ENCODE measurements at places on chromosomes 2 and 18.

GRCh38 chr2:138035608-138036217 lies 71.4 kb downstream of the HNMT start:
- no peak for DNase-seq

DNA sequence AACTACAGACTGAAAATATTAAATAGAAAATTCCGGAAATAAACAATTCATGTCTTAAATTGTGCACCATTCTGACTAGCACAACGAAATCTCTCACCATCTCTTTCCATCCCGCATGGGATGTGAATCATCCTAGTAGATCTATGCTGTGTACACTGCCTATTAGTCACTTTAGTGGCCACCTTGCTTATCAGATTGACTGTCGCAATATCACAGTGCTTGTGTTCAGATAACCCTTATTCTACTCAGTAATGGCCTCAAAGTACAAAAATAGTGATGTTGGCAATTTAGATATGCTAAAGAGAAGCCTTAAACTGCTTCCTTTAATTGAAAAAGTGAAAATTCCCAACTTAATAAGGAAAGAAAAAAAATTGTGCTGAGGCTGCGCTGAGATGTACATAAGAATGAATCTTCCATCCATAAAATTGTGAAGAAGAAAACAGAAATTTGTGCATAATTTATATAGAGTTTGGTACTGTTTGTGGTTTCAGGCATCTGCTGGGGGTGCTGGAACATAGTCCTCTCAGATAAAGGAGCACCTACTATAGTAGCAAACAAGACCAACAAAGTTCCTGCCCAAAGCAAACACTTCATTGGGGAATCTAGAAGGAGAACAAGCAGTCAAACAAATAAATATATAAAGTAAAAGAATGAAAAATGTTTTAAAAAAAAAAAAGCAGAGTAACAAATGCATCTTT lies 12.0 kb downstream of the PSMD1 start:
- DNase-seq: no peak

DNA sequence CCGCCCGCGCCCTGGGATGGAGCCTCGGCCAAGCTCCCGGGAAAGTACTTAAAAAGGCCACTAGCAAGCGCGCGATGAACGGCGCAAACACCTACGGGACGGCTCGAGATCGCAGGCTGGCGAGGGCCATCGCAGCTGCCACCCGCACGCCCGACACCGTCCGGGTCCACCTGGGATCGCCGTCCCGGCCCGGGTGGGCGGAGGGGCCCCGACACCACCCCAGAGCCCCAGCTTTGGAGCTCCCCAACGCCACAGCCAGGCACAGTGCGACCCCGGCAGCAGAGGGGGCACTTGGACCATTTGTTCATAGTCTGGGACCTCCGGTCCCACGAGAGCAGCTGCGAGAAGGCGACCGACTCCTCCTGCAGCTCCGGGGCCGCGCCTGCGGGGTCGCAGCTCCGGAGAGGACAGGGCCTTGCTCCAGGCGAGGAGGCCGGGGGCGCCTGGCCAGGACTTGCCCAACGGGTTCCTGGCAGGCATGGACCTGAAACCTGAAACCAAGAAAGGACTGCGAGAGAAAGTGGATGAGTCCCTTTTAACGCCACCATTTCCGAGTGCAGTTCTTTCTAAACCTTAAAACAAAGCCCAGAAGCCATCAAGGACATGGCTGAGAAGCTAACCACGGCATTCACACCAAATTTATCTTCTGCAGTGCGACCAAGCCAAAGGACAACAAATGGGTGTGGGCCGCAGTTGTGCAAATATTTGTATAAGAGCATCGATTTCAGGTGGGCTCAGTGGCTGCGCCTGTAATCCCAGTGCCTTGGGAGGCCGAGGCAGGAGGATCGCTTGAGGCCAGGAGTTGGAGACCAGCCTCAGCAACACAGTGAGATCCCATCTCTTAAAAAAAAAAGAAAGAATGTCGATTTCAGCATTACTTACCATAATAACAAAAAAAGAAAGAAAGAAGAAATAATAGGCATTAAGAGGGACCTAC lies 54.0 kb upstream of the IMP4 start:
- DNase-seq: peak; percentile 80

- DNase-seq: no peak
Measured at GRCh38 chr18:6557770-6558248, 143.1 kb upstream of the L3MBTL4 start.

- DNase-seq: no peak
Measured at GRCh38 chr2:85763831-85764230, 10.0 kb downstream of the ATOH8 start.

- no peak for DNase-seq
Measured at GRCh38 chr2:173044686-173045085, 31.0 kb upstream of the MAP3K20 start.

DNA sequence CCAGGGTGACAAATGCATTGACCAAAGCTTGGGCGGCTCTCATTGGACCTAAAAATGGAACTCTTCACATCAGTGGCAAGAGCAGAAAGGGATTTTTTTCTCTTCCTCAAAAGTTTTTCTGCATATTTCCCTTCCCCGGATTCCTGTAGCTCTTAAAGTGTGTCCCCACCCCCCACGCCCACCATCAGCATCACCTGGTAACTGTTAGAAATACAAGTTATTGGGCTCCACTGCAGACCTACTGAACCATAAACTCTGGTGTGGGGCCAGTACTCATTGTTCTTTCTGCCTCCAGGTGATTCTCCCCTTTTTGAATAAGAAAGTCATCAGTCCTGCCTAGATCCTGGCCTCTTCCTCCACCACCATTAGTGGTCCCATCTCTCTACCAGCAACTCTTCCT lies 1.3 kb upstream of the MYO5B start:
- no peak for DNase-seq

DNA sequence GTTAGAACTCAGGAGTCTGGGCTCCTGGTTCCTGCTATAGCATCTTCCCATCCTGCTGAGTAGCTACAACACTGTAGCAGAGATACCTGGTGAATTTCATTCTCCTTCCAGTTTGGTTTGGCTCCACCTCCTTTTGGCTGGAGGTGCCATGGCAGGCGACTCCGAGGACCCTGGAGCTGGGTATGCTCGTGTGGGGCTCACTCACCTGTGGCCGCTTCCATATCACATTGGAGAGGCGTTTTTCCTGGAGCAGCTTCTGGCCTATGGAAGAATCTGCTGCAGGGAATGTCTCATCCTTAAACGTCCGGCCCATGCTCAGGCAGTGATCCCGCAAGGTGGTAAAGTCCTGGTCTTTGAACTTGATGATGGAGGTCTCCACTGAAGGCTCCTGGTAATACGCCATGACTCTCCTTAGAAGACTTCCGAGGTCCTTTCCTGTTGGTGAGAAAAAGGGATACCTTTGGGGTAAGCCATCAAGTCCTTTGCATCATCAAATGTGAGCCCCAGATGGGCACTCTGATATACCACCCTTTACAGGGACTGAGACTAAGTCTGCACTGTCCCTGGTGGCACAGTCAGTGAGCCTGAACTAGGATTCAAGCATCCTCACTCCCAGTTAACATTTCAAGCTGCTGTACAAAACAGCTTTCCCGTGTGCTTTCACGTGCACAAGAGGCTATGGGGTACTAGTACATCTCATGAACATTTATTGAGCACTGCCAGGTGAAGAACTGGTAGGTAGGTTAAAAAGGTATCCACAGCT lies 20.1 kb downstream of the CAPN13 start:
- DNase-seq: no peak

GRCh38 chr18:8889489-8889888 lies 184.1 kb downstream of the MTCL1 start:
- DNase-seq: no peak

DNA sequence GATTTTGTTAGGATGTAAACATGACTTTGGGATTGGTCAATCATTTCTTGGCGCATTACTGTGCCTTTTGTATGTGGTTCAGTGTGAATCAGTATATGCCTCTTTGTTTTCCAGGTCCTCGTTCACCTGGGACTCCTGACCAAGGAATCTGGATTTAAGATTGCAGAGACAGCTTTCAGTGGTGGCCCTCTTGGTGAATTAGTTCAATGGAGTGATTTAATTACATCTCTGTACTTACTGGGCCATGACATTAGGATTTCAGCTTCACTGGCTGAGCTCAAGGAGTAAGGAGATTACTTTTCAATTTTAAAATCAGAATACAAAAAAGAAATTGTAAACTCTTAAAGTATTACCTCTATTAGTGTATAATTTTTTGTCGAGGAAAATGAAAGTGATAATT lies 87.6 kb downstream of the MGAT5 start:
- DNase-seq: no peak

DNA sequence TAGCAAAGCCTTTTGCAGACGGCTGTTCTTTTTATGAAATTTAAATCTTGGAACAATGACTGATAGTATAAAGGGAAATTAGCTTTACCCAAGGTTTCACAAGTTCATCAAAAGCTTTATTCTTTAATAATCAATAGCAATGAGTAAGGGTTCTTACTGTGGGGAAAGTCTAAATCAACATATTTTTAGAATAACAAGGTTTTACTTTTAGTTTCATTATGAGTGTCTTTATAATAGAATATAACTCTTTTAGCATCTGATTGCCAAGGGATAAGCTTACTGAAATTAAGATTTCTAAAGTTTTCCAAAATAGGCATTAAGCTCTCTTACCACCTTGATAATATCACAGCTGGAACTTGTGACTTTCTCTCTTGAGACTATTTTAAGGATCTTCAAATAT lies 1489.7 kb downstream of the LRP1B start:
- DNase-seq: no peak

- no peak for DNase-seq
Measured at GRCh38 chr2:148875387-148876051, 492 bp downstream of the KIF5C start.

- DNase-seq: no peak
Measured at GRCh38 chr2:214629875-214630274, 179.6 kb downstream of the BARD1 start.

GRCh38 chr2:110858135-110858725 lies 125.9 kb downstream of the ACOXL start:
- no peak for DNase-seq

GRCh38 chr2:126222278-126222677 lies 433.7 kb upstream of the GYPC start:
- DNase-seq: no peak

GRCh38 chr2:71688530-71688929 lies 235.2 kb downstream of the DYSF start:
- no peak for DNase-seq

DNA sequence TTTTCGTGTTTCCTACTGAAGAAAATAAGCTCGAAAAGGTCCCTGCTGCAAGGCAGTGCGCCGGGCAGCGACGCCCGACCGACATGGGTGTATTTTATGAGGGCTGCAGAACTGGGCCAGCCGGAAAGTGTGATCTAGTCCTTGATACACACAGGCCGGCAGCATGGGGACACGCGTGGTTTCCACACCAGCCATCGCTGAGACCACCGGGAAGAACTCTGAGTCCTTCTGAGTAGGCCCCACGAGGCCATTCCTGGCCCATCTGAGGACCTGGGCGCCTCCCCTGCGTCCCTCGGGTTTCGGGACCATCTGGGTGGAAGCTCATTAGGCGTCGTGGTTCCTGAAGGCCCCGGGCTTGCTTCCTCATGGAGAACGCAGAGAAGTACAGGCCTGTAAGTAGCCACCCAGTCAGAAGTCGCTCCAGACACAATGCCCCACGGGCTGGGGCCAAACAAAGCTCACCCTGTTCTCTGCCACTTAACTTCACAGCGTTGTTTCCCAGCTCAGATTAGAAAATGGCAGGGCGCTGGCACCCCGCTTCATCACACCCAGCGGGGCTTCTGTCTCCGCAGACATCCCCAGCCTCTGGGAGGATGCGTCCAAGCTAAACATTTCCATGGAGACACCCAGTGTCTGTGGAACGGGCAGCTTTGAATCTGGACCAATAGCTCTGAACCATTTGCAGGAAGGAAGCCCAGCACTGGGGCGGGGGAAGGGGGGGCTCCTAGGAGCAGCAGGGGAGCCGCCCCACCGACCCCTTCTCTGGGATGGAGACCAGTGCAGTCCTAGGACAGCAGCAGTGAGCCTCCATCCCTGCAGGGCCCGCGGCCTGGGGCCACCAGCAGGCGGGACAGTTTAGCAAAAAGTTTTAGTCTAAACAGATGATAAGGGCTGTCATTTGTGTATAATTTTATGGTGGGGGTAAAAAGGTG lies 2.4 kb downstream of the NFATC1 start:
- DNase-seq: no peak

- no peak for DNase-seq
Measured at GRCh38 chr2:74533464-74533863, 3.7 kb downstream of the HTRA2 start.

GRCh38 chr2:15642815-15643500 lies 51.3 kb downstream of the DDX1 start:
- peak; percentile 30 for DNase-seq

DNA sequence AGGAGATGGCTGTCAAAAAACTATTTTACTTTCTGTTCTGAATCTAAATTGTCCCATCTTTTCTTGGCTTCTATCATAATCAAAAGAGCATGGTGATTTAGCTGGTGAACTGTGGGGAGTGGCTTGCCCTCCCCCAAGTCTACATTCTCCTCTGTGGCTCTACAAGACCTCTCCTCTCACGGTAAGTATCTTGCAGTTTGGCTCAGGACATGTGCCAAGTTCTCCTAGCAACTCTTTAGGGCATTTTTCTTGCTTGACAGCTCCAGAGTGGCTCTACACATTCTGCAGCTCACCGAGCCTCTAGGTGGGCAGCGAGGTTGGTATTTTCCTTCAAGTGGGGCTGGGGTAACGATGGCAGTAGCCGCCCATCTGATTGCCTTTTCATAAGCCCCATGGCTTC lies 29.1 kb downstream of the SLC4A5 start:
- DNase-seq: no peak

DNA sequence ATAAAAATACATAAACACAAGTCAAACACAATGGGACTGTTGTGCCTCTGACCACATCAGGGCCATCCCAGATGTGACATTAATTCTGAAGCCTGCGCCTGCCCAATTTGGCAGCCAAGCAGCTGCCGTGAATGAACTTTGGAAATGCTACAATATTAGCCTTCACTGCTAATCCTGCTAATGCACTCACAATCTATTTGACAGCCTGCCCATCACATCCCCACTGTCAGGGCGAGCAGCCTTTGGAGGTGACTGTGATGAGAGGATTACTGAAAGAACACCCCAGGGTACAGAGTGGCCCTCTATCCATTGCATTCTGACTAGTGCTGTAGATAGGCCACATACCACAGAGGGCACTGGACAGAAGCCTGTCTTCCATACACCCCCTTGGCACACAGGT lies 21.6 kb downstream of the OSR1 start:
- DNase-seq: no peak

- DNase-seq: peak; percentile 79
Measured at GRCh38 chr2:231037731-231038482, 584 bp downstream of the C2orf72 start.

DNA sequence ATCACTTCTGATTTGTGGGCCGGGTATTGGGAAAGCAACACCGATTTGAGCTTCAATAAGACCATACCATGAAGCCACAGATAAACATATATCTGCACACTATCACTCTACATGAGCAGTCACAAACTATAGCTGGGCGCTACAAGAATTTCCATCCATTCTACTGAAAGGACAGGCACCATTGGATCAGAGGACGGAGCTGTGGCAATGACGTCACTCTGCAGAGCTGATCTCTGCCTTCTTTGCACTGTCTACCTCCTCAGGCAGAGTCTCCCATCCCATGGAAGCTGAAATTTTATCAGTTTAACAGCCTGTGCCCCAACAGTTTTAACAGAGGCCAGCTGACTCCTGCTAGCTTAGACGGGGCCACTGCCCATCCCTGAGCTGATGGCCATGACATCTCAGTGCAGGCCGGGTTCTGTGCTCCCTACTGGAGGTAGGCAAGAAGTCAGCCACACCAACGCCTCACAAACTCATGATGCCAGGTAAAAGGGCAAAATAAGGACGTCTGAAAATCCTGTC lies 389.6 kb upstream of the SALL3 start:
- DNase-seq: no peak

- no peak for DNase-seq
Measured at GRCh38 chr2:64635976-64636911, 17.5 kb downstream of the SERTAD2 start.

- no peak for DNase-seq
Measured at GRCh38 chr2:238973038-238973739, 125.3 kb downstream of the TWIST2 start.
